Neural crest cell (in vitro differentiated cells): ENCODE measurements at places on chromosomes 16 and 17. TPM values are rescaled to one million over a fixed set of nuclear protein-coding genes. Genes with fewer than 3 reads are reported as not detected.

DNA sequence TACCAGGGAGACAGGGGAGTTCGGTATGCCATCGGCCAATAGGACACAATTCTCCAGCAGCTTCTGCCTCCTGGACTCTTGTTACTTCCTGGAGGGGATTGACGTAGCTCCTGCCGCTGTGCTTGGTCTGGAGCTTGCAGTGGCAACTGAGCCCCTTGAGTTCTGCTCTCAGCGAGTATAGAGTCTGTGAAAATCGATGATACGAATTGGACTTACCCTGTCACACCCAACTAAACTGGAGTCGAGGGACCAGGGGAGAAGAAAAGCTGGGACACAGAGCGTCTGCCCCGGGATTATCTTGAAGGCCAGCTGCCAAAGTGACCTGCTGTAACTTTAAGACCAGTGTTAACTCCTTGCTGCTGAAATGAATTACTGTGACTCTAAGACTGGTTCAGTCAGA is 22.2 kb downstream of the SEC14L1 start:
- H3K27me3 ChIP-seq = no peaks in the 10 kb centered on the region
- H3K27ac ChIP-seq = no peak overlapping the region
- peak overlapping the region; percentile 1 for H3K4me3 ChIP-seq
- peaks cover 62% of the 10 kb centered on the region for H3K4me1 ChIP-seq
- peaks cover 15% of the 10 kb centered on the region for H3K36me3 ChIP-seq

- no peaks in the 10 kb centered on the region for H3K36me3 ChIP-seq
- peaks cover 13% of the 10 kb centered on the region for H3K4me1 ChIP-seq
- no peak for DNase-seq
Observed at GRCh38 chr17:75996665-75997590, 3.7 kb upstream of the CDK3 start.

Gene FDXR
- 13.3 and 14.8 TPM in 2 replicates for total RNA-seq

DNA sequence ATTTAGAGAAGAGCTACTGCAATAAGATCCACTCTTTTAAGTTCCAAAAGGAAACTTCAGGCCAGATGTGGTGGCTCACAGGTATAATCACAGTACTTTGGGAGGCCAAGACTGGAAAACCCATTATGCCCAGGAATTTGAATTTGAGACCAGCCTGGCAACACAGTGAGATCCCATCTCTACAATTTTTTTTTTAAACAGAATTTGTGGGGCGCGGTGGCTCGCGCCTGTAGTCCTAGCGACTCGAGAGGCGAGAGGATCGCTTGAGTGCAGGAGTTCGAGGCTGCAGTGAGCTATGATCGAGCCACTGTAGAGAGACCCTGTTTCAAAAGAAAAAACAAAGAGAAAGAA is 793 bp downstream of the COG7 start:
- H3K4me3 ChIP-seq = peak overlapping the region; percentile 98
- peaks cover 2% of the 10 kb centered on the region for H3K36me3 ChIP-seq
- H3K4me1 ChIP-seq = peaks cover 24% of the 10 kb centered on the region
- peak overlapping the region; percentile 3 for H3K27ac ChIP-seq

- peaks cover 12% of the 10 kb centered on the region for H3K4me1 ChIP-seq
- no peak for DNase-seq
- H3K36me3 ChIP-seq = peaks cover 6% of the 10 kb centered on the region
- H3K27ac ChIP-seq = no peak overlapping the region
Observed at GRCh38 chr17:29711588-29712385, 89.1 kb upstream of the CORO6 start.

Gene RDM1
- 5.0 and 5.7 TPM in 2 replicates for total RNA-seq

DNA sequence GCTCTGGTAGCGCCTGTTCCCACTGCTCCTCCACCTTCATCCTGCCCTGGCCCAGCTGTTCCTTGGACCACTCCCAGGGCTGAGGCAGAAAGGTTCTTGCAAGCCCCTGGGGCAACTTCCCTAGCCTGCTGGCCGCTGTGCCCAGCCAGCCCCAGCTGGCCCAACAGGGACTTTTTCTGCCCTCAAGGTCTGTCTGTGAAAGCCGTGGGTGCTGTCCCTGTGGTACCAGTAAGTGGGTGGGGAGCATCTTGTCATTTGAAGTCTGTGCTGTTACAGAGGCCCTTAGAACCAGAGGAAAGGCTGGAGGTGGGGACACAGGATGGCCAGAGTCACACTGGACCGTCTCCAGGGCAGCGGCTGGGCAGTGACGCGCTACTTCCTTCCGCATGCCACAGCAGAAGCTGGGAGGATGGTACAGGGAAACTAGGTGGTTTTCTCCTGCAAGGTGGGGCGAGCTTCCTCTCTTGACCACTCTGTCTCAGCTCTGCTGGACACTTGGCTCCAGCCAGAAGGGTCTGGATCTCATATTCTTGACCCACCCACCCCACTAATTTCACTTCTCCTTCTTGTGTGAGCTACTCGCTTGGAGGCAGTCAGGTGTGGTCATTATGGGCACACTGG is 87.8 kb downstream of the PLCG2 start:
- H3K4me3 ChIP-seq = no peak overlapping the region
- H3K27me3 ChIP-seq = peaks cover 25% of the 10 kb centered on the region
- no peak for DNase-seq
- peaks cover 16% of the 10 kb centered on the region for H3K4me1 ChIP-seq

Gene MYADML2
- 0.11 TPM in 1 of 2 replicates, not detected in the other for total RNA-seq

Gene TBC1D26
- total RNA-seq = 1.9 and 3.0 TPM in 2 replicates

DNA sequence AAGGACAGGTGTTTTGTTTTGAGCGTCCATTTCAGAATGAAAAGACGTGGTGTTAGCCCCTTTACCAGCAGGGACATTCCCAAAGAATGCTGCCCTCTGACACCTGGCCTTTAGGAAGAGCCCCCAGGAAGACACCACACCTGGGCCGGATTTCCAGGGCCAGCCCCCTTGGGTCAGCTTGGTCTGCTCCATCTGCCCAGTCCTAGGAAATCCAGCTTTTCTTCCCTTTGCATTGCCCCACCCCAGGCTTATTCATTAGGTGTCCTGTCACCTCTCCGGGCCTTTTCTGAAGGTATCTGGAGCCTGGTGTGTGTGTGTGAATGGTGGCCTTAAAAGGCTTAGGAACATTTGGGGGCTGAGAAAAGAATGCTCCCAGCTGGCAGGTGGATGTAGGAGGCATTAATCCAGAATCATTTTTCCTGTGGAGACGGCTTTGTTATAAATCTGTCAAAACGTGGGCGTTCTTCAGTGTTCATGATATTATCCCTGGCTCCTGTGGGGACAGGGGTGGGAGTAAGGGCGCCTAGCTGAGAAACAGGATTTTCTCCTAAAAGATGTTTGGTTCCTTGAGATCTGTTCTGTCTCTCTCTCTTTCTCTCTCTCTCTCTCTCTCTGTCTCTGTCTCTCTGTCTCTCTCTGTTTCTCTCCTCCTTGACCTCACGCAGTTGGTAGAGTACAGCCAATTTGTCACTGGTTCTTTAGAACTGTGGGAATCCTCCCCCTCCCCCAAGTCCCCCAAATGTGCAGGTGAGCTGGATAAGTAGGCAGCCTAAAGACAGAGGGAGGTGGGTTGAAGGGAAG is 84.0 kb downstream of the NTN1 start:
- DNase-seq = no peak
- H3K27ac ChIP-seq = no peak overlapping the region
- H3K27me3 ChIP-seq = no peaks in the 10 kb centered on the region
- no peaks in the 10 kb centered on the region for H3K36me3 ChIP-seq

Gene PRSS36
- 0.68 and 1.1 TPM in 2 replicates for total RNA-seq

DNA sequence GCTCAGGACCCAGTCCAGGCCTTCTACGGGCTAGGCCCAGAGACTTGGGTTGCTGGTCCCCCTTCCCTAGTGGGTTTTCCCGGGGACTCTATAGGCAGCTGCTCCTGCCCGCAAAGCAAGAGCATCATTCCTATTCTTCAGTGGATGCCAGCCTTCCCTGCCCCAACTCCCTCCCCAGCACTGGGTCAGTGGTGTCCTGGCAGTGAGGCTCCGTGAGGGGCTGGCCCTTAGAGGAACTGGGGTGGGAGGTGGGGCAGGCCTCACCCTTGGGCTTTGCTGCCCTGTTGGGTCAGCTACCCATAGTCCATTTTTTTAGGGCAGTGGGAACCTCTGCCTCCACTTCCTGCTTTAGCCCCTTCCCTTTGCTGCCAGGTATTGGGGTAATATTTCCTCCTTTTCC is 7.9 kb upstream of the PLEKHG4 start:
- H3K36me3 ChIP-seq = no peaks in the 10 kb centered on the region
- no peaks in the 10 kb centered on the region for H3K4me1 ChIP-seq
- H3K27ac ChIP-seq = no peak overlapping the region
- DNase-seq = no peak

Gene TERB1
- 0.25 and 0.26 TPM in 2 replicates for total RNA-seq

Gene TLCD3B
- total RNA-seq = 14.2 and 15.3 TPM in 2 replicates

DNA sequence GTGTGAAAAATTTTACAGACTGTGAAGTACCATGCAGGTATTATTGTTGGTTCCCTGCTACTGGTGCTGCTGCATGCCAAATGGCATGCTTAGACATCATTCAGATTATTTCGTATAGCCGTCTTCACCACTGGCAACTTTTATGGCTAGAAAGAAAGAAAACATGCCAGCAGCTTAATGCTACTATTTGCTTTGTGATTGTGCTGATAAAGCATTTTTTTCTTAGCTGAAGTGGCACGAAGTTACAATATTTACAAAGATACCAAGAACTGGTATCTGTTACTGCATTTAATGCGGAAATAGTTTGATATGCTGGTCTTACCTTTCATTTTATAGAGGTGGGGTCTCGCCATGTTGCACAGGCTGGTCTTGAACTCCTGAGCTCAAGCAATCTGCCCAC is 8.2 kb downstream of the ZNHIT3 start:
- no peak overlapping the region for H3K27ac ChIP-seq
- no peaks in the 10 kb centered on the region for H3K27me3 ChIP-seq
- DNase-seq = no peak
- H3K36me3 ChIP-seq = peaks cover 28% of the 10 kb centered on the region

Gene UBTF
- 106 and 108 TPM in 2 replicates for total RNA-seq

Gene TBC1D3H
- total RNA-seq = not detected in 2 replicates

GRCh38 chr16:50224286-50224685 is 42.1 kb upstream of the ADCY7 start:
- DNase-seq = no peak
- no peak overlapping the region for H3K4me3 ChIP-seq
- no peaks in the 10 kb centered on the region for H3K4me1 ChIP-seq
- no peak overlapping the region for H3K27ac ChIP-seq
- H3K36me3 ChIP-seq = peaks cover 8% of the 10 kb centered on the region

Gene CHST4
- not detected in 2 replicates for total RNA-seq

DNA sequence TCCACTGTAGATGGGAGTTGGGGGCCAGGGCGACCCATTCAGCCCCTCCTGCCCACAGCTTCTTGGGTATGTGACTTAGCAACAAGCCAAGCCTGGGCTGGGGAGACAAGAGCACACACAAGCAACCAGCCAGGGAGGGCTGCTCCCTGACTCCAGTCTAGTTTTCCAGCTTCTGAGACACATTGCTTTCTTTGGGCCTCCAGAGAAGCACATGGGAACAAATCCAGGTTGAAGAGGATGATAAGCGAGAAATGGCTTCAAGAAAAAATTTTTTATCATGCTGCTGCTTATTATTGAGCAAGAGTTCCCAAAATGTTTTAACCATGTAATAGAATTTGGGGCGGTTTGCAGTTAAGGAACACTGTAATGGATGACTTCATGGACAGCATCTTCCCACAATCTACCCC is 173.7 kb downstream of the SOX9 start:
- H3K4me3 ChIP-seq = no peak overlapping the region
- H3K36me3 ChIP-seq = no peaks in the 10 kb centered on the region
- no peaks in the 10 kb centered on the region for H3K27me3 ChIP-seq
- no peak for DNase-seq
- peaks cover 7% of the 10 kb centered on the region for H3K4me1 ChIP-seq

Gene CCL18
- total RNA-seq = not detected in 2 replicates

- DNase-seq = no peak
- no peaks in the 10 kb centered on the region for H3K36me3 ChIP-seq
- H3K4me1 ChIP-seq = peaks cover 9% of the 10 kb centered on the region
- peak overlapping the region; percentile 73 for H3K27ac ChIP-seq
- no peak overlapping the region for H3K4me3 ChIP-seq
Observed at GRCh38 chr16:19926449-19927390, 42.1 kb upstream of the GPRC5B start.

GRCh38 chr17:51346218-51346982 is 86.1 kb downstream of the UTP18 start:
- no peaks in the 10 kb centered on the region for H3K36me3 ChIP-seq
- no peaks in the 10 kb centered on the region for H3K27me3 ChIP-seq
- DNase-seq = no peak
- peaks cover 14% of the 10 kb centered on the region for H3K4me1 ChIP-seq
- no peak overlapping the region for H3K27ac ChIP-seq

DNA sequence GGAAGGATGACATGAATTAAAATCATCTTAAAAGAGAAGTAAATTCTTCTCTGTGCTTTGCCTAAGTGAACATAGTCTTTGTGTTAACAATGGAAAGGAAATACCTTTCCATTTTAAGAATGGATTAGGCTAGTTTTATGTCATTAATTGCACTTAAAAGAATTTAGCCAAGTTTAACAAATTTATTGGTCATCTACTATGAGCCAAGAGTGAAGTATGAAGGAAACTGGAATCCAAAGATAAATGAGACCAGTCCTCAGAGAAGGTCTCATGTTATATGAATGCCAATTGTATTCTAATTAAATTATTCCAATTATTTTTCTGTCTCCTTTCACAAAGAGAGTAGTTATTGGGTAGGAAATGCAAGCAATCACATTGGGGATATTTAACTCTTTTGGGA is 741.3 kb upstream of the SOX9 start:
- H3K27me3 ChIP-seq = no peaks in the 10 kb centered on the region
- no peak for DNase-seq
- no peak overlapping the region for H3K27ac ChIP-seq

- no peak overlapping the region for H3K4me3 ChIP-seq
- peaks cover 27% of the 10 kb centered on the region for H3K4me1 ChIP-seq
- peaks cover 13% of the 10 kb centered on the region for H3K36me3 ChIP-seq
- DNase-seq = no peak
- no peaks in the 10 kb centered on the region for H3K27me3 ChIP-seq
Observed at GRCh38 chr17:34987232-34987631, 6.9 kb downstream of the LIG3 start.
